ENCODE measurements at places on chromosomes 16 and 17.

- DNase-seq, result peak; percentile 80
These were observed at the start of gene SCPEP1 for GRCh38 chr17:56977673-56978395. Gene SCPEP1, plus strand, starts transcription at chr17:56978131. Its CDS starts 29 bp downstream, at chr17:56978160.

GRCh38 chr17:82780971-82781893 is 29.4 kb downstream of the TBCD start:
- DNase-seq, result no peak

DNA sequence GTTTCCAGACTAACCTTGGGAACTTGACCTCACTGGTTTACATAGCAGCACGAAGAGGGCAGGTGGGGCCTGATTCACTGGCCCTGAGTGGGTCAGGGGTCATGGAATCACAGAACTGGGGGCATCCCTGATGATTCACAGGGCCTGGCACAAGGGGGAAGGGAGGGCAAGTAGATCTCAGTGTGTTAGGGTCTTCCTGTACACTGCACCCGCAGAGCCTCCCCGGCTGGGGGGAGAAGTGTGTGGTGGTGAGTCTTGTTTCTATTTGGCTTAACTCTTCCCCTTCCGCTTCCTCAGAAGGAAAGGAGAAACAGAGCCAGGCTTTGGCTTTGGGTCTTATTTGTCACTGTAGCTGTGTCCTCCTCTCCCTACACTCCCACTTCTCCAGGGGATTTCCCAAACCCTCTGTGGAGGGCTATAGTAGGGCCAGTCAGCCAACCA is 3.7 kb downstream of the STARD3 start:
- no peak for DNase-seq

- no peak for DNase-seq
These were observed 1.8 kb downstream of the PIK3R5 start for GRCh38 chr17:8963647-8964258.

- no peak for DNase-seq
These were observed 11.4 kb downstream of the CHST4 start for GRCh38 chr16:71537643-71538042.

- DNase-seq, result no peak
These were observed 17.8 kb downstream of the SPECC1 start for GRCh38 chr17:20026960-20027359.

GRCh38 chr16:80280557-80280956 is 260.2 kb upstream of the DYNLRB2 start:
- DNase-seq, result no peak

DNA sequence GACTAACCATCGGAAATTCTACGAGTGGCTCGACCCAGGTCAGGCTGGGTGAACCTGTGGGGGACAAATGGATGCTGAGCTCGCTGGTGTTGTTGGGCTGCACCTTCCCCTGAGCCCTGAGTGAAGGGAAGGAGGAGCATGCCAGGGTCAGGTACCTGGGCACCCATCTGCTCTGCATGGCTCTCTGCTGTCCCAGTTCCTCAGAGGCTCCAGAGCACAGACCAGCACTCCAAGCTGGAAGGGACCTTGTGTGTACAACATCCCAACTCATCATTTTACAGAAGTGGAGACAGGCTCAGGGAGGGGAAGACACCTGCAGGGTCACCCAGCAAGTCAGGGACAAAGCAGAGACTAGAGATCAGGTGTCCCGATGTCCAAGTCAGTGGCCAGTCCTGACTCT is 84.9 kb upstream of the NLRP1 start:
- no peak for DNase-seq

DNA sequence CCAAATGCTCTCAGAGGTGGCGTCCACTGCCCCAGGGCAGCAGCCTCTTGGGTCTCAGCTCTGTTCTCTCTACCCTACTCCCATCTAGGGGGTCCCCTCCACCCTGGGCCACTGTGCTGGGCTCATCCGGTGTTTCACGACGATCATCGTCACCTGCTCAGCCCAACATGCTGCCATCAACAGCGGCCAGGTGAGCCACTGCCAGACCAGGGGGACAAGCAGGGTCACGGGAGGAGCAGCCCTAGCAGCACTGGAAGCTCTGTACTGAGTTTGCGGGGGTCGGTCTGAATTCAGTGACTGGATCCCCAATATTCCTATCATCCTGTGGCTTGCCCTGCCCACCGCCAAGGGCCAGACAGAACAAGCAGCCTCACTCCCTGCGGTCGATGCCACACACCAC is 16.0 kb downstream of the ALOX12B start:
- no peak for DNase-seq

DNA sequence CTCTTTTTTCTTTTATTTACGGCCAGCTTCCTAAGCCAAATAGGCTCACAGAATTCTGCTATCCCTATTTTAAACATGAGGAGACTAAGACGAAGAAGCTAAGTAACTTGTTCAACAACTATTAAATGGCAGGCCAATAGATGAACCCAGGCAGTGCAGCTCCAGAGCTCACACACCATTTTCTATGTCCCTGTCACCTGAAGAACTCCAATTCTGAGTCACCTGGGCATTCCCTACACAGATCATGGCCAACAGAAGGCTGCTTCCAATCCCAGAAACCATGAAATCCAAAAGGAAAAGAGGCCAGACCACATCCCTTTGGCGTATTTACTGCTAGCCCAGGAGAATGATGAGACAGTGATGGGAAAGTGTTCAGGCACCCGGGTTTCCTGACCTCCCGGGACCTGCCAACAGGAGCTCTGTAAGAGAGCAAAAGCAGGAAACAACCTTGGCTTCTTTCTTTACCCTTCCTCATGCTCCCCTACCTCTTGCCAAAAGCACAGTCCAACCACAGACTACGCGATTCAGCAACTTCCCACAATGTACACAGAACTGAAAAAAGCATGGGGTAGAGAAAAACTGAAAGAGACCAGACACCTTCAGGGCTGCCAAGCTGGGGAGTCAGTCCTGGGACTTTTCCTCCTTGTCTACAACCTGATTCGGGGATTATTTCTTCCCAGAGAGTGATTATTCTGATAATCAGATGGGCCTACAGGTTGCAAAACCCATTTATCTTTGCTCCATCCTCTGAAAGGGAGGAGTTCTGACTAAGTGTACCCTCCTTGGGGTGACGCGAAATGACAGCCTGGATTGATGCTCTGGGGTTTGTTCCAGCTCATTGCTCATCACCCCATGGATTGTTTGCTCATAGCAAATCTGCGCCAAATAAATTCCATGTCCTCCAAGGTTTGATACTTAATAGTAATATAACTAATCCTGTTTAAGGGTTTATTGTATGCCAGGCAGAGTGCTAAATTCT is 47.8 kb upstream of the HAS3 start:
- no peak for DNase-seq

DNA sequence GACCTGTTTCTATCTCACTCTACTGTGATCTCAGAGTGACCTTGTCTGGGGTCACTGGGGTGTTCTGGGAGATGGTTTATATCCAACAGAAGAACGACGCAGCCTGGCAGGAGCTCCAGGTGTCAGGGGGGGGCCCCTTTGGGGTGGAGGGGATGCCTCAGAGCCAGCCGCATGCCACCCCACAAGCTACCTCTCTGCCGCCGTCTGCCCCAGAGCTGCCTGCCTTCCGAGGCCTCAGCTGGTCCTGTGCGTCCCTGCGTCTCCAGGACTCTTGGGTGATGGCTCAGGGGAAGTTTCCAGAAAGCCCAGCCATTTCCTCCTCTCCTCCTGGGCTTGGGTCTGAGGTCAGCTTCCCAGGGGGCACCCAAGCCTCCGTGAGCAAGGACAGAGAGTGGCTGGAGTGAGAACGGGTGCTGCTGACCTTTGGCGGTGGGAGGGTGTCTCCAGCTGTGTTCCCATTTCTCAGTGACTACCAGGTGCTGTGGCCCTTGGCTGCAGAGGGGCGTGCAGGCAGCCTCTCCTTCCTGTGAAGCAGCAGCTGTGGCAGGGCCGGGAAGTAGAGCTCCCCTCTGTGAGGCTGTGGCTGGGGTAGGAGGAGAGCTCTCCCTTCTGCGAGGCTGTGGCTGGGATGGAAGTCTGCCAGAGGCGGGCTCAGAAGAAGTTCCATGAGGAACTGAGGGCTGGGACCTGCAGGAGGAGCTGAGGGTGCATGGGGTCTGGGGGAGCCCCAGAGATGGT is 19.8 kb downstream of the JPH3 start:
- no peak for DNase-seq

DNA sequence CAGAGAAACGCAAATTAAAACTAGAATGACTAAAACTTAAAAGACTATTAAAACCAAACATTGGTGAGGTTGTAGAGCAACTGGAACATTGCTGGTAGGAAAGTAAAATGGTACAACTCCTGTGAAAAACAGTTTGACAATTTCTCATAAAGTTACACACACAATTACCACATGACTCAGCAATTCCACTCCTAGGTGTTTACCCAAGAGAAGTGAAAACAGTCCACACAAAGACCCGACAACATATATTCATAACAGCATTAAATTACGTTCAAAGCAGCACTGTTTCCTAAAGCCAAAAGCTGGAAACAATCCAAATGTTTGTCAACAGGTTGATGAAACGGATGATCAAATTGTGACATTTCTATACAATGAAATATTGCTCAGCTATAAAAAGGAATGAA is 26.5 kb upstream of the ALOX12 start:
- DNase-seq, result no peak

GRCh38 chr16:72482695-72483094 is 310.7 kb upstream of the PMFBP1 start:
- no peak for DNase-seq

DNA sequence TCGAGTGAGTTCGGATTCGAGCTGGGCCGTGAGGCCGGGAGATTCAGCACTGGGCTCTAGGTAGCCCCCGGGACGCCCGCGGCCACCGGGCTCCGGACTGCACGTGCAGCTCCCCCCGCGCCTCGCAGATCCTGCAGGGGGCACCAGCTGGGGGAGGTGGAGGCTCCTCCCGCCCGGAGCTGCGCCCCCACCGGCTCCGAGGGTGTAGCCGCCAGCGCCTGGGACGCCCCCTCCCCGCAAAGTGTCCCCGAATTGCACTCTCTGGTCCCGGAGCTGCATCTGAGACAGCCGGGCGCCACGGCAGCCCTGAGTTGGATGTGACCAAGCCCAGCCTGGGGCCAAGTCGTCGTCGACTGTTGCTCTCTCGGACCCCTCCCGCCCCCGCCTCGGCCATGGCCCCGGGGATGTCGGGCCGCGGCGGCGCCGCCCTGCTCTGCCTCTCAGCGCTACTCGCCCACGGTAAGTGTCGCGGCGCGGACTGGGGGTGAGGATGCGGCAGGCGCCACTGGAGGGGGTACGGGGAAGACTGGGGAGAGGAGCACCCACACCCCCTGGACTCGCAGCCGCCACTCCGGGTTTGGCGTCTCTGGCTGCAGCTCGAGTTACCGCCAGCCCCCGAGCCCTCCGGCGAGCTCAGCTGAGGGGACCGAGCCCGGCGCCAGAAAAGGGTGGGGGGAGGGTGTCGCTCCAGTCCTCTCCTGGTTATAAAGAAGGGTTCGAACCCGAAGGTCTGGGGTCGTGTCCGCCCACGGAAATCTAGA is 1.5 kb downstream of the TMEM132E start:
- no peak for DNase-seq

DNA sequence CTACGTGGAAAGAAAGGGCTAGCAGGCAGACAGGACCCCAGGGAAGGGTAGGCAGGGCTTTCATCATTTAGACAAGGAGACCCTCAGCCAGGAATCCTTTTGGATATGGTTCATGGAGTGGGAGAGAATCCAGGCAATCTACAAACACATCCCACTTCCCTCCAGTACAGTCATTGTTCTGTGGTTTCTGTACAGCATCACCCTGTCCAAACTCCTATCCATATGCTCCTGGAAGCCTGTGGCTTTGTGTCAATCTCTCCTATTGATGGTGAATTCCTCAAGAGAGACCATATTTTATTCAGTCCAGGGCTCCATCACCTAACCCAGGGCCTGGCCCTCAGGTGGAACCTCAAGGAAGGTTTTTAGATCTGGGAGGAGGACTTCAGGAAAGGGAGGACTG is 99.2 kb downstream of the SPACA3 start:
- DNase-seq, result no peak

- DNase-seq, result no peak
These were observed 329.8 kb upstream of the PSMD7 start for GRCh38 chr16:73966851-73967250.

DNA sequence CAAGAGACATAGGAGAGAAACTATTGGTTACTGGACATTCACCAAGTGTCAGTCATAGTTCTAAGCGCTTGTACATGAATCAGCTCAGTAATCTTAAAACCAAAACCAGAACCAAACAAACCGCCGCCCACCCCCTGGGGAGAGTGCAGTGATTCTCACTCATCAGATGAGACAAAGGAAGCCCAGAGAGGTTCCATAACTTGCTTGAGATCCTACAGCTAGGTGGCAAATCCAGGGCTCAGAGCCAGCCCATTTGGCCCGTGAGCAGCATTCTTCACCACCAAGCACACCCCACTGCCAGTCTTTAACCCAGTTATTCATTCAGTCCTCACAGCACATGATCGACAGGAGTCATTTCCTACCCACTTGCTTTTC is 37.2 kb upstream of the RGS9 start:
- no peak for DNase-seq

DNA sequence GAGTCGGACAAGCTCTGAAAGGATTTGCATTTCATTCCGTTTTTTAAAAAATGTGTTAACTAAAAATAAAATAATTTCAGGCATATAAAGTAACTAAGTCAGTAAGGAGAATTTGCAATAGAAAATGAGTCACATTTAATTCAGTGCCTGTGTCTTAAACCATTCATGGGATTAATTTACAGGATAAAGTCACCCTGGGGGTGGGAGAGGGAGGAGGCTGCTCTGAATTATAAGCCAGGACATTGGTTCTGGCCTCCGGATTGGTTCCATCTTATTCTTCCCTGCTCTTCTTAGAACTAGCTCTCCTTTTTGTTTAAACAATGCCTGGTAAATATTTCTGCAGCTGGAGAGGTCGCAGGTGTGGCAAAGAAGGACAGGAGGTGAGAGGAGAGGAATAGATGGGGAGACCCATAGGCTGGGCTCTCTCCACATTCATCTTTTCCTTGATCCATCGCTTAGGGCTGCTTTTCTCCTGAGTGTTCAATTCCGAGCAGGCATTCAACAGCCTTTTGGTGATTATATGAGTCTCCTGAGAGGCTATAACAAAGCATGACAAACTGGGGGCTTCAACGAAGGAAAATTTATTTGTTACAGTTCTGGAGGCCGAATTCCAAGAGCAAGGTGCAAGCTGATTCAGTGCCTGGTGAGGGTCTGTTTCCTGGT is 319.2 kb downstream of the PHKB start:
- no peak for DNase-seq

GRCh38 chr17:41404024-41404671 is 6.7 kb upstream of the KRT31 start:
- no peak for DNase-seq

- DNase-seq, result no peak
These were observed 18.3 kb upstream of the CCL5 start for GRCh38 chr17:35898283-35899070.

- no peak for DNase-seq
These were observed 10.4 kb downstream of the ARRB2 start for GRCh38 chr17:4720787-4721186.

- no peak for DNase-seq
These were observed 154.2 kb upstream of the IRX6 start for GRCh38 chr16:55169780-55170179.

DNA sequence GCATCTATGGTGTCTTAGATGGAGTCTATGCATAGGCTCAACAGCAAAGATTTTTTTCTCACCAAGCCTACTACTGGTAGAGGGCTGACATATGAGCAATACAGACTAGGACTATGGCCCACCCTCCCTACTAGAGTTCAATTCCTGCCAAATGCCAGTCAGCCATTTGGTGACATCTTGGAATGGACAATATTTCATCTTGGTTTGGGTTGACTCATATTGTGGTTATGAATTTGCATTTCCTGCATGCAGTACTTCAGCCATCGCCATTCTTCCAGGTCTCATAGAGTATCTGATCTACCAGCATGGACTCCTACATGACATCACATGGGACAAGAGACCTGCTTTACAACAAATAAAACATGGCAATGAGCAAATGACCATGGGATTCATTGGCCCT is 778.1 kb upstream of the SOX9 start:
- DNase-seq, result no peak

GRCh38 chr16:1428511-1428910 is 2.4 kb upstream of the PERCC1 start:
- DNase-seq, result no peak

All from activated gamma-delta T cell (primary cell).